ENCODE measurements at places on chromosomes 13 and 19. TPM values are rescaled to one million over a fixed set of nuclear protein-coding genes. Genes with fewer than 3 reads are reported as not detected.
A peak's percentile ranks its signal among the peaks of the same experiment; 100 is the strongest.

- no peak for DNase-seq
These were observed 100.2 kb downstream of the TEX26 start for GRCh38 chr13:31032528-31033113.

DNA sequence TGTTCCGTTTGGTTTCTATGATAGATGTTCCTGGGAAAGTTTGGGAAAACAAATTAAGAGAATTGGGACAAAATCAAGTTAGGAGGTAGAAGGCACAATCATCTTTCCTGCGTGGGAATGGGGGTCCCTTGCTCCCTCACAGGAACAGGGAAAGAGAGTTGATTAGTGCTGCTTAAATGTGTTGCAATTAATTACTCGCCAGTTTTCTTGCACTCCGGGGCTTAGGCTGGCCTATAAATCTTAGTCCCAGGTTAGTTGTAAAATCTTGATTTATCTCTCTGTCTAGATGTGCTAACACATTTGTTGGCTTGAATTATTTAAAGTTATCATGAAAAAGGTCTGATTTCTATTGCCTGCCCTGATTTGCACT lies 10.1 kb downstream of the B3GLCT start:
- DNase-seq, result no peak

- peak; percentile 21 for DNase-seq
These were observed 1.2 kb downstream of the PPM1N start for GRCh38 chr19:45499196-45500180.

DNA sequence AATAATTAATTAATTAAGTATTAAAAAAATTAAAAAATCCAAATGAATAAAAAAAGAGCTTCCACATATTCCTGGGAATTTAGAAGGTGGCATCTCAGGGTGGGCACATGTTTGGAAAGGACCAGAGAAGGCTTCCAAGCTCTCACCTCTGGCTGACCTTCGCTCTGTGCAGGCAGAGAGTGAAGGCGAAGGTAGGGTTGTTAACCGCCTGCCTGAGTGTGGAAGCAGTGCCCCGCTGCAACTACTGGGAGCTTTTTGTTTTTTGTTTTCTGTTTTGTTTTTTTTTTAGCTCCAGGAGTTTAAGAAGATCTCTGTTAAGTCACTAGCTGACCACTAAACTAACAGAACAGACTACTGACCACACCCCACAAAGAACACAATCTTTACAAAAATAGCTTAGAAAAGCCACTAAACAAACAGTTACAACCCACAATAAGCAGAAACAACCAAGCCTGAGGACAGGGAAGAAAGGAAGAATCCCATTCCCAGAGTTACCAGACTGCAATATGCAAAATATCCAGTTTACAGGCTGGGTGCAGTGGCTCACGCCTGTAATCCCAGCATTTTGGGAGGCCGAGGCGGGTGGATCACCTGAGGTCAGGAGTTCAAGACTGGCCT lies 11.4 kb downstream of the ZNF541 start:
- no peak for DNase-seq

DNA sequence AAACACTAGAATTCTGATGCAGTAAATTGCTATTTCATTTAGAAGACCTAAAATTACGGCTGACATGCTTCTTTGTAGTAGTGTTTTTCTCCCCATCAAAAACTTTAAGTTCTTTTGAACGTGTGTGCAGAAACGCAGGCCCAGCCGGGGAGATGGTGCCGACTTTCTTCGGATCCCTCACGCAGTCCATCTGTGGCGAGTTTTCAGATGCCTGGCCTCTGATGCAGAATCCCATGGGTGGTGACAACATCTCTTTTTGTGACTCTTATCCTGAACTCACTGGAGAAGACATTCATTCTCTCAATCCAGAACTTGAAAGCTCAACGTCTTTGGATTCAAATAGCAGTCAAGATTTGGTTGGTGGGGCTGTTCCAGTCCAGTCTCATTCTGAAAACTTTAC lies 98.3 kb downstream of the TNFRSF19 start:
- DNase-seq, result no peak

C1QTNF9 gene
- not detected for total RNA-seq

KIR3DL2 gene
- not detected for total RNA-seq

Data from MCF 10A (cell line).